T-helper 17 cell (primary cell): ENCODE measurements at places on chromosomes 6 and 20.

- H3K36me3 ChIP-seq, result no peaks in the 10 kb centered on the region
- no peak for DNase-seq
- no peak overlapping the region for H3K27ac ChIP-seq
- H3K4me1 ChIP-seq, result peaks cover 2% of the 10 kb centered on the region
Observed at GRCh38 chr20:37330316-37330715, 15.6 kb upstream of the SRC start.

DNA sequence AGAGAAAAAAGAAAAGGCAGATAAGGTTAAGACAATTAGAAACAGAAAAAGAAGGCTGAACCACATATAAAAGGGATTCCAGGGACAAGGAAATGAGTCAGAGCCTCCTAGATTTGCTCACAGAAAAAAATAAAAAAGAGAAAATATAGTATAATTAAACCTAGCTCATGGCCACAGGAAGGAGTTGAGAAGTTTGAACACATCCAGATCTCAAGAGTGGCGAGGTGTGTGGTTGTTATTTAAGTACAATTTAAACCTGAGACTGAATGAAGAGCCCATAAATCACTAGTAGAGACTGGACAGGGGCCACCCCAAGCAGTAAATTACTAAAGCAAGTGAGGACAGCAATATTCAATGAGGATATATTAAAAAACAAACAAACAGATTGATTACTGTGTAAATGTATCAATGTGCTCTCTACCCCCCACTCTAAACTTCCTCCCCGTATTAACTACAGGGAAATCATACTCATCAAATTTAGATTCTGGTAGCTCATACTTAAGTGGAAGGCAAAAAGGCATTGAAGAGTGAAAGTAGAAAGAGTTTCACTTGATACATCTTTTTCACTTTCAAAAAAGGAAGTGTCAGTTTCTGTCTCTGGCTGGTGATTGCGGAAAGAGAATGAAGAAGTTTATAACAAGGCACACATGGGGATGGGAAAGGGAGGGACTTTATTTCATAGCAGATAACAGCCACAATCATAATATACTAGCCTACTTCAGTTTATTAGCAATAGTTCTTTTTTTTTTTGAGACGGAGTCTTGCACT is 49.3 kb upstream of the SCAF8 start:
- no peaks in the 10 kb centered on the region for H3K27me3 ChIP-seq
- DNase-seq, result no peak
- peak overlapping the region; percentile 82 for H3K27ac ChIP-seq
- H3K36me3 ChIP-seq, result no peaks in the 10 kb centered on the region
- H3K4me1 ChIP-seq, result peaks cover 9% of the 10 kb centered on the region

DNA sequence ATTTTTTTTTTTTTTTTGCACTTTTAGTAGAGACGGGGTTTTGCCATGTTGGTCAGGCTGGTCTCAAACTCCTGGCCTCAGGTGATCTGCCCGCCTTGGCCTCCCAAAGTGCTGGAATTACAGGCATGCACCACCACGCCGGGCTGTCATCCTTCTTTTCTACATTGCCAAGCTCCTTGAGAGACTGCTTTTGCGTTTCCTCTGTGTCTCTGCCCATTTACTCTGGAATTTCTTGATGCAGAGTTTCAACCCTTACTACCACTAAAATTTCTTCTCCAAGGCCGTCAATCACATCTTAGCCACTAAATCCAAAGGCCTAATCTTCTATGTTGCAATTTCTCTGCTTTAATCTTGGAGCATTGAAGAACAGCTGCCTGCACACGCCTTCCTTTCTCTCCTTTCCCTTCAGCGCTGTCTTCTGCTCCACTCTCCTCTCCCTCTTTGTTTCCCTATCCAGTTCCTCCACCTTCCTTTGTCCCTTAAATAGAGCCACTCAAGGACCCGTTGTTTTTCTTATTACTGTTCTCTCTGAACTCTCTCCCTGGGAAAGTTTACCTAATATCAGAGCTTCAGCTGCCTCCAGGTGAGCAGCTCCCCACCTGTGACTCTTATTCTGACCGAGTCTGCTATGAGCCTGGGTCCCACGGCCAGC is 98.8 kb downstream of the SLC35B3 start:
- DNase-seq, result no peak
- no peaks in the 10 kb centered on the region for H3K27me3 ChIP-seq
- no peak overlapping the region for H3K4me3 ChIP-seq

DNA sequence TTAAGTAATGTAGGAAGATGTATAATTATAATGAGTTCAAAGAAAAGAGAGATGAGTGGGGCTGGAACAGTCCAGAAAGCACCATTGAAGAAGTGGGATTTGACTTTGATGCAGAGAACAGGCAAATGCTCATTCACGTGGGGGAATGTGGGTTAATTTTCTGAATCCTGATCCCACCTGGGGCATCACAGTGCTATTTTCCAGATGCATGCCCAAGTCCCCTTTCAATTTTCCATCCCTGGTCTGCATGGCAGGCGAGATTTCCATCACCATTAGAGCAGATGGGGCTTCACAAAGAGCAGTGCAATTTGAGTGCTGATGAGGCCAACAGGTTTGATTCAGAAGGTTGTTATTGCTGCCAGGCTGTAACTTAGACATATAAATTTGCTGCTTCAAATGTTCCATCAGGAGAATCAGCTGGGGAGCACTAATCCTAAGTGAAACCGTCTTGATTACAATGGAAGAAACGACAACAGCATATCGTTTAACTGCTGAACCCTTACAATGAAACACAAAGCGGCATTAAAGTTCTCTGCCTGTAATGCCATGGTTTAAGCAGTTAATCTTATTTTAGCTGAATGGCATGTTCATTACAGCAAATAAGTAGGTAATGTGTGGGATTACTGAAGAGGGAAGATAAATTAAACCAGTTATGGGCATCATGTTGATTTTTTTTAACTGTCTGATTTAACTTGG is 45.2 kb downstream of the OSTM1 start:
- DNase-seq, result no peak
- H3K36me3 ChIP-seq, result peaks cover 3% of the 10 kb centered on the region
- H3K4me3 ChIP-seq, result no peak overlapping the region
- no peak overlapping the region for H3K27ac ChIP-seq
- no peaks in the 10 kb centered on the region for H3K27me3 ChIP-seq

DNA sequence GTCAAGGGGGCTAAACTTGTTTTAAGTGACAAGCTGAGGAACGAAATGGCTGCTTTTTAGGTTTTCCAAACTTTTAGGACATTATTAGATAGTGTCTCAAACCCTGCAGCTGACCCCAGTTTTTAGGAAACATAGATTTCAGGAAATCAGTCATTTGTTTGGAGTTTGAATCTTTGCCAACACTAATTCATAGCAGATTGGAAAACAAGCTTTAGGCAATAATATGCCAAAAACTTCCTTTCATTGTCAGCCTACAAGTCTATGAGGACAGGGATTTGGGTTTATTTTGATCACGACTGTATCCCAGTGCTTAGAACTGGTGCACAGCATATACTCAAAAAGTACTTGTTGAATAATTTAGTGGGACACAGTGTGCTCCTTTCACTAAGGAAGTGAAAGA is 123.2 kb downstream of the TINAG start:
- H3K36me3 ChIP-seq, result no peaks in the 10 kb centered on the region
- no peaks in the 10 kb centered on the region for H3K4me1 ChIP-seq
- no peak overlapping the region for H3K4me3 ChIP-seq
- DNase-seq, result no peak
- no peaks in the 10 kb centered on the region for H3K27me3 ChIP-seq

- H3K4me3 ChIP-seq, result no peak overlapping the region
- no peak for DNase-seq
- peaks cover 26% of the 10 kb centered on the region for H3K4me1 ChIP-seq
- peak overlapping the region; percentile 97 for H3K27ac ChIP-seq
Observed at GRCh38 chr6:95574811-95575210, 2.5 kb upstream of the MANEA start.

DNA sequence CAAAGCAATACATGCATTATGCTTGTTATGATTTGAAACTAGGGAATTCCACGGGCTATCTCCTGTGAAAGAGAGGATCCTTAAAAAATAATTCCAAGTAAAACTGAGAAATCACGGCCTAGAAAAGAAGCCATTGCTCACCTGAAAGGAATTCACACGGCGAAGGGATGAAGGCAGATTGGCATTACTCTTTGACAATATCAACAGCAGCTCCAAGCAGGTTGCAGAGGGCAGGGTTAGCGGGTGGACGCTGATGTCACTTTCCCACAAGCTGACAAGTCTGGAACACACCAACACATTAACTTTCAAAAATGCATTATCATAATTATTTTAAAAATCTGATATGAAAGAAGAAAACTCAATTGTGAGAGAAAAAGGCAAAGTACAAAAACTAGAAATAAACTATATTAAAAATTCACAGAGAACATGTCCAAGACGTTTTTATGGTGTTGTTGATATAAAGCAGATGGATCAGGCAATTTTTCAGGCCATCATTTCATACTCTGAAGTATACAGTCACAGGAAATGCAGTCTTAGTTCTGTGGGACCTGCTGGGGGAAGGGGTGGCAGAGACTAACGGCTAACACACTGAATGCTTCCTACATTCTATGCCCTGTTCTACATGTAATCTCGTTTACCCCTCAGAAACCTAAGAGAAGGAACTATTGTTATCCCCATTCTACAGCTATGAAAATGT is 108.3 kb downstream of the UBE3D start:
- no peak for DNase-seq
- H3K4me1 ChIP-seq, result no peaks in the 10 kb centered on the region
- H3K27me3 ChIP-seq, result no peaks in the 10 kb centered on the region
- peak overlapping the region; percentile 8 for H3K27ac ChIP-seq
- no peak overlapping the region for H3K4me3 ChIP-seq

- no peak for DNase-seq
- no peak overlapping the region for H3K4me3 ChIP-seq
- no peaks in the 10 kb centered on the region for H3K27me3 ChIP-seq
Observed at GRCh38 chr6:145948328-145948727, 15.8 kb downstream of the SHPRH start.

GRCh38 chr6:80227545-80228105 is 121.2 kb downstream of the BCKDHB start:
- H3K4me1 ChIP-seq, result no peaks in the 10 kb centered on the region
- DNase-seq, result no peak
- H3K27ac ChIP-seq, result no peak overlapping the region
- H3K27me3 ChIP-seq, result no peaks in the 10 kb centered on the region
- peaks cover 2% of the 10 kb centered on the region for H3K36me3 ChIP-seq
- no peak overlapping the region for H3K4me3 ChIP-seq

GRCh38 chr6:64084185-64084663 is 448.6 kb downstream of the PHF3 start:
- no peak overlapping the region for H3K27ac ChIP-seq
- no peaks in the 10 kb centered on the region for H3K36me3 ChIP-seq
- H3K4me3 ChIP-seq, result no peak overlapping the region
- no peaks in the 10 kb centered on the region for H3K27me3 ChIP-seq

DNA sequence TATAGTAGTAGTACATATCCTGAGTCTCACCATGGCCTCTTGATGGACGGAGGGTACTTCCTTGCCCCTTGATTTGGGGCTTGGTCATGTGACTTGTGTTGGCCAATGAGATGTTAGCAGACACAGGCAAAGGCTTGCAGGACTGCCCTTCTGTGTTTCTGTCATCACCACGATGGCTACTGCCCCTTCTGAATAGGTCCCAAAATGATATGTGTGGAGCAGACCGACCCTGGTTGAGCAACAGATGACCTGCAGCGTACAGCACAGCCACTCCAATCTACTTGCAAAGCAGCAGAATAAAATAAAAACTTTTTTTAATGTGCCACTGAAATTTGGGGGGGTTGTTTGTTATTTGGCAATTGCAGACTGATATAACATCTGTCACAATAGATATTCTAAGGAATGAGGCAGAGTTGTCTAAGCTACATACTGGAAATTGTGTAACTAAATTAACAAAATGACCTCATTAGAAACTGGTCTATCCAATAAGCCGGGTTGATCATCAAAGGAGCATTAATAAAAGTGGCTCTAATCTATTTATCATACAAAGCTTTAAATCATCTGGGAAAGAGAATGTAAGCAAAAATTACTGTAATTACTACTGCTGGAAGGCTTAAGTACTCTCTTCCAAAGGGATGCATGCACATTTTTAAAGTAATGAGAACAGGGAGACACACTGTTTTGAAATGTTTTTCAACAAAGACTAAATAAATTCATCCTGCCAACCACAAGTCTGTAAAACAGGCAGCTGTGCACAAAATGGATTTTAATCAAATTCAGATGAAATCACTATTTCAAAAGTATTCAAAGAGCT is 209.5 kb downstream of the KIF16B start:
- DNase-seq, result no peak
- no peak overlapping the region for H3K4me3 ChIP-seq
- H3K27ac ChIP-seq, result no peak overlapping the region

- no peak overlapping the region for H3K4me3 ChIP-seq
- H3K27ac ChIP-seq, result no peak overlapping the region
- DNase-seq, result no peak
- peaks cover 2% of the 10 kb centered on the region for H3K36me3 ChIP-seq
- peaks cover 2% of the 10 kb centered on the region for H3K4me1 ChIP-seq
Observed at GRCh38 chr6:149903938-149904611, 6.2 kb upstream of the RAET1E start.

- peaks cover 27% of the 10 kb centered on the region for H3K4me1 ChIP-seq
- no peak overlapping the region for H3K4me3 ChIP-seq
- DNase-seq, result no peak
- no peaks in the 10 kb centered on the region for H3K36me3 ChIP-seq
- H3K27ac ChIP-seq, result no peak overlapping the region
Observed at GRCh38 chr20:20691477-20692235, 20.8 kb downstream of the RALGAPA2 start.

DNA sequence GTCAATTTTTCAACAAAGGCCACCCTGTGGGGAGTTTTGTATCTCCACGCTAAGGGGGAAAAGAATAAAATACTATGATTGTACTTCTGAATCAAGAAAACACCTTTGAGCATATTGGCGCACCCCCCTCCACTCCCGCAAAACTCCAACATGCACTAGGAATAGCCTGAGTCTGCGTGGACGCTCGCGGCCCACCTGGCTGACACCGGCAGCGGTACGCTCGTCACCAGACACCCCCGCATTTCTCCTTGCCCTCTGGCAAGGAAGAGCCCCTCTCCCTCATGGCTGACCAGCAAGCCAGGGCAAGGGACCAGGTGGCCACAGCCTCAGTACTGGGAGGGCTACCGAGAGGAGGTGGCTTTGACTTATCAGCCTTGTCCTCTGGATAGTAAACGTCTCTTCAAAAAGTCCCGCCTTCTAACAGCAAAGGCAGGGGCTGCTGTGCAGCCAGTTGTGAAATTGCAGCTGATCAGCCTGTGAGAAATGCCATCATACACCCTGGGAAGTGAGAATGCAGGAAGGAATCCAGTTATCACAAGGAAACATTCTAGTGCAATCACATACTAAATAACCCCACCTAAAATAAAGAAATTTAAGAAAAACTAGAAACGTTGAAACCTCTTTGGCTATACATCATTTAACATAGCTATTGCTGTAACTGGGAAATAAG is 84.2 kb downstream of the HUS1B start:
- H3K4me3 ChIP-seq, result no peak overlapping the region
- no peak for DNase-seq
- H3K4me1 ChIP-seq, result peaks cover 3% of the 10 kb centered on the region
- H3K27me3 ChIP-seq, result no peaks in the 10 kb centered on the region

GRCh38 chr6:2414885-2415547 is 169.6 kb upstream of the GMDS start:
- no peaks in the 10 kb centered on the region for H3K4me1 ChIP-seq
- no peak for DNase-seq
- H3K27me3 ChIP-seq, result no peaks in the 10 kb centered on the region
- H3K36me3 ChIP-seq, result no peaks in the 10 kb centered on the region
- H3K27ac ChIP-seq, result no peak overlapping the region

- no peaks in the 10 kb centered on the region for H3K4me1 ChIP-seq
- H3K36me3 ChIP-seq, result no peaks in the 10 kb centered on the region
Observed at GRCh38 chr20:15854911-15855310, 718.3 kb downstream of the KIF16B start.

- H3K27me3 ChIP-seq, result no peaks in the 10 kb centered on the region
- H3K27ac ChIP-seq, result no peak overlapping the region
- no peaks in the 10 kb centered on the region for H3K4me1 ChIP-seq
- DNase-seq, result no peak
Observed at GRCh38 chr20:54772893-54773642, 297.7 kb downstream of the DOK5 start.
